ENCODE measurements at places on chromosomes 11 and 22.
A peak's percentile ranks its signal among the peaks of the same experiment; 100 is the strongest.

DNA sequence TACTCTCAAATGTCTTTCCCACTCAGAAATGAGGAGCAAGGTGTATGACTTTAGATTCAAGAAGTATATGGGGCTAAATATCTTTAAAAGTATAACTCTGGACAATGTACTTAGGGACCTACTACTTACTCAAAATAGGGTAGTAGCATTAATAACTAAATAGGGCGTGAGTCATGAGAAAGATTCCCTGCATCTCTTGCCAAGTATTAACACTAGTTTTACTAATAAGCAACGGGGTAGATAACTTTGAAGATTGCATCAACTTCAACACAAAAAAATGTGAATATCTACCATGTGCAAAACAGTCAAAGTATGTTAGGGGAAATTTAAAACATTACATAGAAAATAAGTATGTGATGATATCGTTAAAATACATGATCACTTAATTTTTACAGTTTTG lies 99.6 kb downstream of the PGR start:
- no peak for ATAC-seq

- ATAC-seq: no peak
Observed at GRCh38 chr22:17101475-17102296, 16.9 kb downstream of the IL17RA start.

- peak; percentile 43 for ATAC-seq
Observed at GRCh38 chr22:19506212-19506611, 18.0 kb downstream of the CLDN5 start.

- peak; percentile 75 for ATAC-seq
Observed at GRCh38 chr11:62555464-62556107, 9.0 kb upstream of the AHNAK start.

- no peak for ATAC-seq
Observed at GRCh38 chr11:118008271-118008911, 22.2 kb downstream of the IL10RA start.

DNA sequence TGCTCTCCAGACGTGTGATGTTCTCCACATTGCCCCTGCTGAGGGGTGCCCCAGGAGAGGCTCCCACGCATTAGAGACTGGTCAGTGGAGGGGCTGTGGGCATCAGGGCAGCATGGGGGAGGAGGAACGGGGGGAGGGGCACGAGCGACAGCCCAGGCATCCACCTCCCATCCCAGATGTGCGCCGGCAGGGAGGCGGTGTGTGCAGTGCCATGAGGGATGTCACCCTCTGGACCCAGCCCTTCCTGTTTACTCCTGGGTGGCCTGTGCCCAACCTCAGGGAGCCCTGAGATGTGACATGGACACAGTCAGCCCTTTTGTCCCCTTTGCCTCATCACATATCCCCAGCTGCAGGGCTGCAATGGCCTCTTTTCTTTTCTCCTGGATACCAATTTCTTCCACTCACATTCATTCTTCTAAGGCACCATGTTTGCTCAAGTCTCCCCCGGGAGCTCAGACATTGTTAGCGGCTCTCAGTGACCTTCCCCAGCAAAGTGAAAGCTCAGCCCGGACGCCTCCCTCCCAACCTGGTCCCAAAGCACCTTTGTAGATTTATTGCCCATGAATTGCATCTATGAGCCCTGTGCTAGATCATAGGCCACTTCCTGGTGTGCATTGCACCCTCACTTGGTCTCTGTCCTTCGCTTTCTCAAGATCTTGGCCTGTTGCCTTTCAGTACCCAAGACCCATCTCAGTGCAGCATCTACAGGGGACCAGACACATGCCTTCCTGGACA lies 150.6 kb downstream of the CEP164 start:
- no peak for ATAC-seq

- ATAC-seq: no peak
Observed at GRCh38 chr11:61701242-61701886, 21.2 kb downstream of the DAGLA start.

GRCh38 chr11:116861539-116861938 lies 24.1 kb upstream of the APOA1 start:
- ATAC-seq: no peak

DNA sequence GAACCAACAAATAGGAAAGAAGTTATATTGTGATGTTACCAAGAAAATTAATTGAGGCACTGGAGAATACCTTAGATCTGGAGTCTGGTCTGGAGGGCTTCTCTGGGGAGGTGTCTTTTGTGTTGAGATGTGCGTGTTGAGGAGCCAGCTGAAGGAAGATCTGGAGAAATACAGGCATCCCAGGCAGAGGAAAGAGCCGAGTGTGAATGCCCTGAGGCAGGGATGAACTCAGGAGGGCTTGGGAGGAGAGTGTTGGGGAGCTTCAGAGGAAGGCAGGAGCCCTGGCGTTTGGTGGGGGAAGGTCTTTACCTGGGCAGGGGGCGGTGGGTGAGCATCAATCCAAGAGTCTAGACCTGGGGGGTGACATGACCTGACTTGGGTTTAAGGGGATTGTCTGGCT lies 13.1 kb downstream of the SYNGR1 start:
- no peak for ATAC-seq

DNA sequence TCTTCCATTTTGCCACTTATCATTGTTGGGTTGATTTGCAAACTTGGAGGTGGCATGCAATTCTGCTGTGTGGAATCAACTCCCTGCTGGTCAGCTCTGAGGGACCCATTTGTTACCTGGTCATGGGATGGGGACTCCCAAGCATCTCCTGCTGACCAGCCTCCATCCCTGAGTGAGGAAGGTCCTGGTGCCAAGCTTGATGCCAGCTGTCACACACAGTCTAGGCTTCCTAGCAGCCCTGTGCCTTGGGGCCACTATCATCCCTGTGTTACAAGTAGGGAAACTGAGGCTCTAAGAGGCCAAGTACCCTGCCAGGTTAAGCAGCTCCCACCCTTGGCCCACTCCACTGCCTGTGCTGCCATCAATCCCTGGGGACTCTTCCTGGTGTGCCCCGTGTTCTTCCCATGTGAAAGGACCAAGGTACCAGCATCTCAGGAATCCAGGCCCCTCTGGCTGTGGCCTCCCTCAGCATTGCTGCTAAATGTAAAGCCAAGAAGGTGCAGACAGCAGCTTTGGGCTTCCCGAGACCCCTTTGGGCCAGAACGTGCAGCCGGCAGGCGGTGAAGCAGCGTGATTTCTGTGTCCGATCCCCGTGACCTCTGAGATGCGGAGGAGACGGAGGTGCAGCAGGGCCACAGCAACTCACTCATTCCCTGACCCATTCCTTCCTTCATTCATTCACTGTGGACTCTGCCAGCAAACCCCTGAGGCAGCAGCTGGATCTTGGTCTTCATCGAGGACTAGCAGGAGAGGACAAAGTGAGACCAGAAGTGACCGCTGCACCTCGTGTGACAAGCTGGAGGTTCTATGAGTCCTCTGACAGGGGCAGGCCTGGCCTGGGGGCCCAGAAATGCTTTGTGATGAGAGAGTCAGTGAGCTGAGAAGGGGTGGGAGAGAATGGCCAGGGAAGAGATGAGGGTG lies 49.7 kb downstream of the MYEOV start:
- no peak for ATAC-seq

GRCh38 chr22:39913886-39914285 lies 13.0 kb downstream of the GRAP2 start:
- ATAC-seq: no peak

- no peak for ATAC-seq
Observed at GRCh38 chr22:26470807-26471206, 12.8 kb downstream of the HPS4 start.

GRCh38 chr22:19803736-19804267 lies 43.2 kb downstream of the TBX1 start:
- ATAC-seq: no peak

- ATAC-seq: no peak
Observed at GRCh38 chr11:124068601-124069110, 27.5 kb upstream of the OR10G7 start.

- ATAC-seq: no peak
Observed at GRCh38 chr22:49198705-49199084, 629.0 kb downstream of the BRD1 start.

GRCh38 chr11:1072821-1073231 lies 1.8 kb upstream of the MUC2 start:
- ATAC-seq: no peak

DNA sequence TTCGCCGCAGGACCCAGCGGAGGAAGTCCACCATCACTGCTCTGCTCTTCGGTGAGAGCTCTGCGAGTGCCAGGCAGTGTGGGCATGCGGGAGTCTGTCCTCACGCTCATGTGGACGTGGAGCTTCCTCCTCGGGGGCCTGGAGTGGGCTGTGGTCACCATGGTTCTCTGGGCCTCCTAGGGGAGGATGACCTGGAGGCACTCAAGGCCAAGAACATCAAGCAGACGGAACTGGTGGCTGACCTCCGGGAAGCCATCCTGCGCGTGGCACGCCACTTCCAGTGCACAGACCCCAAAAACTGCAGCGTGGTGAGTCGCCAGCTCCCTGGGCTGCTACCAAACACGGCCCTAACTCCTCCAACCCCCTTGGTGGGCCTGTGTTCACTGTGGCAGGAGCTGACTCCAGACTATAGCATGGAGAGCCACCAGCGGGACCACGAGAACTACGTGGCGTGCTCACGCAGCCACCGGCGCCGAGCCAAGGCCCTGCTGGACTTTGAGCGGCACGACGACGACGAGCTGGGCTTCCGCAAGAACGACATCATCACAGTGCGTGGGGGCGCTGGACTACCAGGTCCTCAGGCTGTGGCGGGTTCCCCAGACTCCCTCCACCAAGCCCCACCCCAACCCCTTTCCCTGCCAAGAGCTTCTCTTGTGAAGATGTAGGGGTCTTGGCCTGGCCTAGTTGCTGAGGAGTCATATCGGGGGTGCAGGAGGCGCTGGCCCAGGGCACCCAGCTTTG lies 36.8 kb downstream of the SGSM3 start:
- no peak for ATAC-seq

GRCh38 chr11:132202621-132203020 lies 832.2 kb downstream of the NTM start:
- ATAC-seq: no peak

- no peak for ATAC-seq
Observed at GRCh38 chr11:39745401-39745800, 1714.1 kb downstream of the LRRC4C start.

DNA sequence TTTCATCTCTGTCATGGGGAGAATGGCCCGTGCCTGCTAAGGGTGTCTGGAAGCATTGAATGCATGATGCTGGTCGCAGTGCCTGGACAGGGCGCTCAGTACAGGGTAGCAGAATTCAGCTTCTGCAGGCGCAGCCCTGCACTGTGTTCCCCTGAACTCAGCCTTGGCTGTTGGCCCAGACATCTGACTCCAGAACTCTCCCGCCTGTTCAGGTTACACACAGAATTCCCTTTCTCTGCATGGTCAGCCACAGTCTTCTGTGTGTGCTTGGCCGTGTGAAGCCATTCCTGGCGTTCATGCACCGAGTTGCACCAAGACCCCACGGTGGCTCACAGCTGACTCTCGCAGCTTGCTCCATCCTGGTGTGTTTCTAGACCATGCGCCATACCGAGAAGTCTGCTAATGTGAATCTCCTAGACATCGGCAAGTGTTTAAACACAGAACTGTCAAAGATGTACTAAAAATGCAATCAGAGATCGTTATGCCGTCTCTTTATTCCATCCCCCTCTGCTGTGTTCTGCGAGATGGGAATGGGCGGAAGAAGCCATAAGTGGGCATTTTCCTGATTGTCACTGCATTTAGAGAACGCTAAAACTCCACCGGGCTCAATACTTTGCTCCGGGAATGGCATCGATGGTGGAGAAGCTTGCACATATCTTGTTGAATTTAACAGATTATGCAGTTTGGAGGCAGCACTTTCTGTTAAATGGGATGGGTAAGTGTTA lies 55.6 kb downstream of the MPPED1 start:
- ATAC-seq: no peak

GRCh38 chr11:11215944-11216343 lies 137.1 kb downstream of the CSNK2A3 start:
- no peak for ATAC-seq

- ATAC-seq: no peak
Observed at GRCh38 chr22:35328472-35328885, 28.8 kb downstream of the TOM1 start.

GRCh38 chr11:129412494-129412893 lies 36.8 kb downstream of the BARX2 start:
- ATAC-seq: no peak
